ENCODE measurements at places on chromosomes 1 and 21. TPM values are rescaled to one million over a fixed set of nuclear protein-coding genes. Genes with fewer than 3 reads are reported as not detected.
A peak's percentile ranks its signal among the peaks of the same experiment; 100 is the strongest.

GRCh38 chr1:92749024-92749634, 35.8 kb downstream of the EVI5 start:
- DNase-seq: no peak

Gene DNAH14
- total RNA-seq: 38.6 TPM

- DNase-seq: no peak
Measured at GRCh38 chr1:101996825-101997465, at the start of gene OLFM3. TSS of gene OLFM3 (minus strand) at chr1:101996926.

Gene NOTCH2
- total RNA-seq: 123 TPM

DNA sequence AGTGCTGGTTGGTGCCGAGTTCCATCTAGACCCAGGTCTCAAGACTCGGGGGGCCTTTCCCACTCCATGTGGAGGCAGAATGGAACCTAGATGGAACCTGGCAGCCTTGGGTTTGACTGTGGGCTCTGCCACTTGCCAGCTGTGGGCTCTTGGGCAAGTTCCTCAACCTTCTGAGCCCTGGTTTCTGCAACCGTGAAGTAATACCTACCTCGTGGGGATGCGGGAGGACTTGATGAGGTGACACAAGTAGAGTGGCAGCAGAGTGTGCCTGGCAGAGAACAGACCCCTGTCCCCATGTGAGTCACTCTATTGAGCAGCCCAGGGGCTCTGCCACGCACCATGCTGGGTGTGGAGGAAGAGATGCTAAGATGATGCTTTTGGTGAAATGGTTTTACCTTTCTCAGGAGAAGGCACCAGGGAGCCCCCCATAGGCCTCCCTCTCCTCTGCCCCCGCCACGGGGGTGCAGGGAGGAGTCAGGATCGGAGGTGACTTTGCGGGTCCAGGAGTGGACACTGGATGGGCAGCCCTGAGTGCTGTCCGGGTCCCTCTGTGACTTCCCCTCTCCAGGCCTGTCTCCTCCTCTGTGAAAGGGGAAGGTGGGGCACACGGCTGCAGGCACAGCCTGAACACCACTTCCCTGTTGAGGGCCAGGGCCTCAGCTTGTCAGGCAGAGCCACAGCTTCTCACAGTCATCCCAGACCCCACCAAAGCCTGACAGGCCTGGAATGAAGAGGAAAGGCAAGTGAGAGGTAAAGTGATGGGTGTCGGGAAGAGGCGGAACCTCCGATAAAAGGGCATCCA, 36.7 kb upstream of the EDN2 start:
- no peak for DNase-seq

Gene MARK1
- 9.8 TPM for total RNA-seq

- DNase-seq: no peak
Measured at GRCh38 chr1:218811497-218811896, 362.2 kb upstream of the LYPLAL1 start.

DNA sequence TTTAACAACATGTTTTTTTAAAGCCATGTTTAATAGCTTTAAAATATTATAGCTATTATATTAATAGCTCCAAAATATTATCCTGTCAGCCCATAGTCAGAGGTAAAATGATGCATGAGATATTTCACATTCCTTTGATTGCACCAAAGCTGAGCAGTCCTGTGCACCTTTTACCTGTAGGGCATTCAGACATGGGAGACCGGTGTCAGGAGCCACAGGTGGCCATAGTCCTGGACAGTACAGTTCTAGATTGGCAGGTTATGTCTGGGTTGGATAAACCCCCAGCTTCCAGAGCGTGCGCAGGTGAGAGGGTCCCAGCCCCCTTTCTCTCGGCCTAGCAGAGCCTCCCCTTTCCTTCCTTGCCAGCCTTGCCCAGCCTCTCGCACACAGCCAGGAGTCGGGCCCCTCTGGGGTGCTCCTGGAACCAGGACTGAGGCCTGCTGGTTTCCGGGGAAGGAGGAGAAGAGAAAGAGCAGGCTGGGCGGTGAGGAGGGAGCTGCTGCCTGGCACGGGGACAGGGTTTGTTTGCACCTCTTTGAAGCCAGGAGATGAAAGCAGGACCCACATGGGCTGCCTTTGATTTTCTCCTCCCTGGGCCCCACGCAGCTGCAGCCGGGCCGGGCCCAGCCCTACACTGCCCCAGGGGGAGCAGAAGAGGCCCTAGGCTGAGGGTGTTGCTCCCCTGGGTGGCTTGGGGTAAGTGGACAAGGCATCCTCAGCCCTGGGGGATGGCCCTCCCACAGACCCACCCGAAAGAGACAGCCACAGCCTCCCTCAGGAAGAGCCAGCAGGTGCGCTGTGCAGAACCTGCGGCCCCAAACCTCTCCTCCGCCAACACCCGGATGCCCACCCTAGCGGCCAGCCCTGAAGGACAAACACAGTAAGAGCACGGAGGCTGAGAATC, 75.2 kb upstream of the TARDBP start:
- DNase-seq: no peak

Gene DNAI4
- 9.4 TPM for total RNA-seq

GRCh38 chr1:59272507-59272906, 24.4 kb upstream of the FGGY start:
- DNase-seq: no peak

DNA sequence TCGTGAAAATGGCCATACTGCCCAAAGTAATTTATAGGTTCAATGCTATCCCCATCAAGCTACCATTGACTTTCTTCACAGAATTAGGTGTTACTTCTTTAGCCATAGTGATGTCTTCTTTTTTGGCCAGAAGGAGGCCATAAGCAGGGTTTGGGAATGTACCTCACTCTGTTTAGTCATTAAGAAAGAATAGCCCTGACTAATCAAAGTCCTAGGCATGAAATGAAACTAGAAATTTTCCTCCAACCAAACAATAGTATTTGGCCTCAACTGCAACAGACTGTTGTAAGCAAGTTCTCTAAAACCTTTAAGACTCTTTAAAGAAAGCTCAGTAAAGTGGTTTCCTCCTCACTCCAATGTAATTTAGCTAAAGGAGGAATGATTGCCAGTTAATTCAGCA, 163.9 kb downstream of the AKT3 start:
- DNase-seq: no peak

GRCh38 chr21:28738420-28738704, 254.3 kb downstream of the LTN1 start:
- DNase-seq: no peak

- DNase-seq: no peak
Measured at GRCh38 chr1:100942304-100943046, 46.6 kb downstream of the SLC30A7 start.

DNA sequence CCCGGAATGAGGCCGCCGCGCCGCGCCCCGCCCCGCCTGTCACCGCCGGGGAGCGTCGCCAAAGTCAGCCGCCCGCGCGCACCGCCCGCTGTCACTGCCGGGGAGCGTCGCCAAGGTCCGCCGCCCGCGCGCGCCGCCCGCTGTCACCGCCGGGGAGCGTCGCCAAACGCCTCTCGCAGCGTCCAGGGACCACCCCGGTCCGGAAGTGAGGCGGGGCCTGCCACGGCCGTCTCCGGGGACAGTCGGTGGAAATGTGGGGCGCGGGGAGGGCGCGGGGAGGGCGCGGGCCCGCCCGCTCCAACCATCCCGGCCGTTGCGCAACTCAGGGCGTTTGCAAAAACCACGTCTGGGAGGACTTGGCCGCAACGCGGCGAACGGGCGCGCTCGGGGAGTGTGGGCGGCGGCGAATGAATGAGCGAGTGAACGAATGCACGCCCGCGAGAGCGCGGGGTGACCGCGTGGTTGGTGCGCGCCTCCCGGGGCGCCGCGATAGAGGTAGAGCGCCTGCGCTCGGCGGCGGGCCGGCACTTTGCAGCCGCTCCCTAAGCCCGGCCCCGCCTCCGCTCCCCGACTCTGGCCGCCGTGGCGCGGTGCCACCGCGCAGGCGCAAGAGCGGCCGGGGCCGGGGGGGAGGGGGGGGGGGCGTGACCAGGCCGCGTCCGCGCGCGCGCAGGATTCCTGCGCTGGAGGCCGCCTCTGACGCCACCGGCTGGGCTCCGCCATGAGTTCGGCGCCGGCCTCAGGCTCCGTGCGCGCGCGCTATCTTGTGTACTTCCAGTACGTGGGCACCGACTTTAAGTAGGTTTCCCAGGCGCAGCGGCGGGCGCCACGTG, at the start of the genes ACAP3 and PUSL1:
Gene ACAP3 (minus strand): TSS at position 8 of the 833 bp plus-strand sequence. CDS start 115 bp downstream, outside the sequence.
Gene PUSL1 (plus strand): TSS at position 675 of the 833 bp plus-strand sequence. CDS start 47 bp downstream, at position 722.
- DNase-seq: peak; percentile 86

DNA sequence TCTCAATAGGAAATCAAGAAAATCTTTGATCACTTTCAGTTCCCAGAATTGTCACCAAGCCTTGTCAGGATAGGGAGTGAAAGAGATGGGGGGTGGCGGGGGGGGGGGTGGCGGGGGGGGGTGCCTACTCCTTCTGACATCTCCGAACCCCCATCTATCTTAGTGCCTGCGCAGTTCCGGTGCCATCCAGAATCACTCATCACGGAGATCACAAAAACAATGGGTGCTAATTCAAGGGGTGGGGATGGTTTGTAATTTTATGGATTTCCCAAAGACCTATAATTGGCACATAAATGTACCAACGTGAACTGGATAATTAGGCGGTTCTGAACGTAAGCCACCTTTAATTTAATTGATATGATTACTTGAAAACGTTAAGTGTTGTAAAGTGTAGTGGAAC, 2.1 kb downstream of the DAB1 start:
- no peak for DNase-seq

Measured in breast epithelium (tissue), 4 donors.